ENCODE measurements at places on chromosomes 16 and 17.

DNA sequence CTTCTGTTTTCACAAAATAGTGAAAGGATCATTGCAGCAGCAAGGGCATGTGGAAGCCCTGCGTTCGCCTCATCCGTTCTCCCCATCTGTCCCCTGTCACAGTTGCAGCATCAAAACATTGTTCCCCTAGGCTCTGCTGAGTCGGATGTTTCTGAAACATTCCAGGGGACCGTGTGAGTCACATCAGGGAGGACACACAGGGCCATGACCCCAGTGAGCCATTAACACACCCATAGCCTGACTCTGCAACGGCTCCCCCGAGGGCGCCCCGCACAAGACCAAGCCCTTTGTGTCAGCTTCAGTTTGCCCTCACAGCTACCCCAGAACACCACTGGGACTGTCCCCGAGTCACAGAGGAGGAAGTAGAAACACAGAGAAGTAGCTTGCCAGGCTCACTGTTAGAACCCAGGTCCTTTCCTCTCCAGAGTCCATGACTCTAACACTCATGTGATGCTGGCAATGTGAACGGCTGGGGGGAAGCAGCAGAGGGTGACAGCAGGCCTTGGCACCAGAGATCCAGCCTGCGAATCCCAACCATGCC is 63.3 kb upstream of the HSBP1 start:
- no peak for DNase-seq

- DNase-seq = no peak
These were observed 8.6 kb downstream of the ZNF598 start for GRCh38 chr16:2001035-2001434.

- no peak for DNase-seq
These were observed 449.8 kb downstream of the MAF start for GRCh38 chr16:79150632-79151310.

DNA sequence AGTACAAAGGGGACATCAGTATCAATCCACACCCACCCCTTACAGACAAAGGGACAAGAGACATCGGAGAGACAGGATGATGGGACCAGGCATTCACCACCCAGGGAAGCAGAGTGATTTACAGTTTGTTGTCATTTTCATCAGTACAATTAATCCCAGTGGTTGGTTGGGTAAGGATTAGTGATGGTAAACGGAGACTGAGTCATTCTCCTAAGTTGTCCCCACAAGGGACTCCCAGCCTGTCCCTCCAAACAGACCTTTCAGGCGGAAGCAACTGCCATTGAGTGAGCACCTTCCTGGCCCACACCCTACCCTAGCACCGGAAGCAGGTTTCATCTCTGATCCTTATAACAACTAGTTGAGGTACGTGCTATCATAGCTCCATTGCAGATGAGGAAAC is 11.2 kb downstream of the PPL start:
- no peak for DNase-seq

DNA sequence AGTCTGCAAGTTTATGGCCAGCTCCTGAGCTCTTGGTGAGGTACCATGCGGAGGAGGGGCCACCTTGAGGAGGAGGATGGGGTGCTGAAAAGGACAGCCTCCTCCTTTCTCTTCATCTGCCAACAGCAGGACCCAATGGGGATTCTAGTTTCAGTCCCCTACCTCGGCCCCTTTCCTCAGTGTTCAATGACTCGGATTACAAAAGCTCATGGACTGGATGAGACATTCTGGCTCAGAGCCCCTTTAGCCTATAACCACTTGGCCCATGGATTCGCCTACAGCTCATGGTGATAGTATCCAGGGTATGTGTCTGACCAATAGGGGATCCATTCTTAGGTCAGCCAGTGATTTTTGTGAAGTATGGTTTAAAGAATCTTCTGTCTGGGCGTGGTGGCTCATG is 8.5 kb upstream of the PIK3R6 start:
- DNase-seq = no peak

GRCh38 chr17:70184207-70184606 is 14.9 kb downstream of the KCNJ2 start:
- no peak for DNase-seq

- no peak for DNase-seq
These were observed 171.1 kb upstream of the IRX6 start for GRCh38 chr16:55152875-55153390.

- DNase-seq = no peak
These were observed 128.1 kb downstream of the SALL1 start for GRCh38 chr16:51022955-51023354.

GRCh38 chr17:56773124-56773523 is 60.6 kb downstream of the C17orf67 start:
- DNase-seq = no peak

DNA sequence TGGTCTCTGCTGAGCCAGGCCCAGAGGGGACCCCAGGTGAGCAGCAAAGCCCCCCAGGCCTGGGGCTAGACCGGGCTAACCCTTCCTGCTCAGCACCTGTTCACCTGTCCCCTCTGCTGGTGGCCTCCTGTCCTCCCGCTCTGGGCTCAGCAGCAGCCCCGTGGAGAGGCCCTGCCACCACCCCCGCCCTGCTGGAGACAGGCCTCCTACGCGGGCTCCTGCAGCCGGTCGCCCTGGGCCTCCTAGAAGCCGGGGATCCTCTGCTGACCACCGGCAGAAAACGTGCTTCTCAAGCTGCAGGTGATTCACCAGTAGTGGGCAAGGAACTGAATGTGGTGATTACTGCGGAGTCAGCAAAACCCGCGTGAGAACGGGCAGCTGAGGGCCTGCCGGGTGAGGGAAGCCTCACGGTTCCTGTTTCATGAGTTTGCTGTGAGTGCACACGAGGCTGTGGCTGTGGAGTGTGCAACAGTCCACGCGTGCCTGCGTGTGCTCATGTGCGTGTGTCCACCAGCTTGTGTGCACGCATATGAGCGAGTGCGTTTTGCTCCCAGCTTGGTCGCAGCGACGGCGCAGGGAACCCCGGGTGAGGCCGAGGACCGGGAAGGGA is 792 bp downstream of the SECTM1 start:
- no peak for DNase-seq

GRCh38 chr17:45127548-45128300 is 4.6 kb downstream of the PLCD3 start:
- DNase-seq = no peak

GRCh38 chr17:41547921-41548843 is 20.1 kb upstream of the KRT19 start:
- no peak for DNase-seq

- DNase-seq = no peak
These were observed 1.8 kb downstream of the CORO6 start for GRCh38 chr17:29620779-29621500.

DNA sequence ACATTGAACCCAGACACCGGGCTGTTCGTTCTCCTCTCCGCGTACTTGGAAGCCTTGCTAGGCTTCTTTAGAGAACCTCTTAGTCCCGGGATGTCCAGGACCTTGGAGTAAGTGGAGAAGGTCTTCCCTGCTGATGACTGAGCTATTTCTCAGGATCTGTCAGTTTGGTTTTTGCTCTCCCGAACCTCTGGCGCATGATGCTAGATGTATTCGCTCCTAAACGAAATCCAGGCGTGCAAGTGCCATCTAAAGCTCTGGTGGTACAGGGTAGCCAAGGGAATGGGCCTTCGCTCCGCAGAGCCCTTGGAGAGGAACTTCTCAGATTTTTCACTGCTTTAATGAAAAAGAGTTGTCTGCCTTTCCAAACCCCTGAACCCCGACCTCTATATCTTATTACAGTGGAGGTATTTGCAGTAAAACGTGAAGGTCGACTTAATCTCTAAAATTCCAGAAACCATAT is 547 bp downstream of the VMP1 start:
- DNase-seq = no peak

- DNase-seq = no peak
These were observed 21.1 kb upstream of the SPATA32 start for GRCh38 chr17:45282683-45283644.
